ENCODE measurements at places on chromosomes 2 and 18.

- DNase-seq = no peak
Measured at GRCh38 chr2:43718530-43719124, 42.4 kb upstream of the C1GALT1C1L start.

GRCh38 chr2:72361042-72361441 lies 213.4 kb upstream of the CYP26B1 start:
- no peak for DNase-seq

- DNase-seq = no peak
Measured at GRCh38 chr2:224252631-224253030, 149.3 kb downstream of the FAM124B start.

- no peak for DNase-seq
Measured at GRCh38 chr2:232491139-232491780, 3.6 kb upstream of the ECEL1 start.

- no peak for DNase-seq
Measured at GRCh38 chr18:33291539-33291938, 149.0 kb downstream of the CCDC178 start.

DNA sequence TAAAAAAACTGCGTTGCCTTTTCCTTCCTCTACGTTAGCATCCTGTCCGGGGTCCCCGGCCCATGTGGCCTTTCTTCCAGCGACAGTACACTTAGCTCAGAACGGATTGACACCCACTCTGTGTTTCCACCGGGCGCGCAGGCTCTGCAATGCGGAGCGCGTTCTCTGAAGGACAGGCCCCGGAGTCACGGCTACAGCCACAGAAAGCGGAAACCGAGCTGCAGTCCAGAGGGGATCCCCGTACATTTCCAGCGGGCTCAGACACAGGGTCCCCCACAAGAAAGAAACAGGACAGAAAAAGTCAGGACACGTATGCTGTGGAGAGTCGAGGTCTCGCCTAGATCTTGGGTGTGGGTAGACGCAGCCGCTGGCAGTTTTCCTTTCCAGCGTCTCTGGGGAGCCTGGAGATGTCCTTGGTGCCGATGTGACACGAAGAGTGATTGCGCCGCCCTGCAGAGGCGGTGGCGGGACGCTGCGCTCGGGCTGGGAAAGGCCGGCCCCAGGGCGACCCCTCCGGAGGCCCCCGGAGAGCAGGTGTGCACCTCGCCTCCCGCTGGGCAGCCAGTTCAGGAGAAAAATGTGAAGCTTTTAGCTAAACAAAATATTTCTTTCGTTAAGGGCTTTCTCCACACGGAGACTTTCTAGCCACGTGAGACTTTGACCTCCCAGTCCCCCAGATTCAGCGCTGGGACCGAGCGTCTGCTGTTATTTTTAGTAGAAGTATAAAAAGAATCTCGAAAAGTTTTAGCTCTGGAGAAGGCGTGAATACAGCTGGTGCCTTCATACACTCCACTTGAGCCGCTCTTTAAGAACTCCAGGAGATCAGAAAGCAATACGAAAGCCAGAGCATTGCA lies 1.3 kb upstream of the ACKR3 start:
- no peak for DNase-seq

DNA sequence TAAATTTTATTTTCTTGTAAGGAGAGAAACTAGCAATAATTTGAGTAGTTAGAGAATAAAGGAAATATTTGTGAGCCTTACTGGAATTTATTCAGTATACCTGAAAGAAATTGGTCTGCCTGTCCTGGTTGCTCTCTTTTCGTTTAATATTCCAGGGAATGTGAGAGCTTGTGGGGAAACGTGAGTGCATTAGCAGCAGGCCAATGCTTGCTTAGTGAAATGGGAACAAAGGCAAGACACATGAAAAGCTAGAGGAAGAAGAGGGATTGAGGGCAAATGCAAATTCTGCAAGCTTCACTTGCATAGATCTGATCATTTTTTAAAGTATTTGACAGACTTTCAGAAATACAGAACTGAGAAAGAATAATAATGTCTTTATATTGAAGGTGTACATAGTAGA lies 111.0 kb downstream of the ERBB4 start:
- DNase-seq = no peak

DNA sequence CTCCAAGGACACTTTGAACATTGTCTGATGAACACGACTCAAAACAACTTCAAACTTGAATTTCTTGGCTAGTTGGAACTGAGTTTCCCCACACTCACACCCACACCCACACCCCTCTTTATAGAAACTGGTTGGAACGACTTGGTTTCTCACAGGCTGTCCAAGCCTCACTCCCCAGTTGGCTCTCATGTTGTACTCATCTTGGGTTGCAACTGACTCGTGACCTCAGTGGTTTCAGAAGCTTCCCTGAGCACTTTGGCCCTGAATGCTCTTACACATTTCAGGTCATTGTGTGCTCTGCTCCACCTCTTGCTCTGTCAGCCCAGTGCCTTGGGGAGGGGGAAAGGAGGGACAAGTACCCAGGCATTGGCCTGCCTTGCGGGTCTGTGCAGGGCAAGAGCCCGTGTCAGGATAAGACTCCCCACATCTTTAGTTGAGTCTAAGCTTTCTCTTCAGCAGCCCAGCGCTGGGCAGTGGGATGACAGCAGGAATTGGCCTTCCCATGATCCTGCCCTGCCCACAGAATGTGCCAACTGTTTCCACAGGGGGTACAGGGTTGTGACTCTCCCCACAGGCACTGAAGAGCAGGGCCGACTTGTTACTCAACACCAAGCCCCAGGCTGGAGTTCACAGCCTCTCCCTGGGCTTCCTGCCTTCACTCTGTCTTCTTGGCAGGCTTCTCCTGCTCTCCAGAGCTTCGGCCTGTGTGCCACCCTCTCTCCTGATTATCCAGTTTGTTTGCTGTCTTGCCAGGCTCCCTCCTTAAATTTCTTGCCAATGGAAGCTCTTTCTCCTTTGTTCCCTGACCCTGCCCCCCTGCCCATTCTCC lies 104.6 kb downstream of the RTN4 start:
- no peak for DNase-seq

- no peak for DNase-seq
Measured at GRCh38 chr18:54924948-54925347, 34.3 kb downstream of the CCDC68 start.

DNA sequence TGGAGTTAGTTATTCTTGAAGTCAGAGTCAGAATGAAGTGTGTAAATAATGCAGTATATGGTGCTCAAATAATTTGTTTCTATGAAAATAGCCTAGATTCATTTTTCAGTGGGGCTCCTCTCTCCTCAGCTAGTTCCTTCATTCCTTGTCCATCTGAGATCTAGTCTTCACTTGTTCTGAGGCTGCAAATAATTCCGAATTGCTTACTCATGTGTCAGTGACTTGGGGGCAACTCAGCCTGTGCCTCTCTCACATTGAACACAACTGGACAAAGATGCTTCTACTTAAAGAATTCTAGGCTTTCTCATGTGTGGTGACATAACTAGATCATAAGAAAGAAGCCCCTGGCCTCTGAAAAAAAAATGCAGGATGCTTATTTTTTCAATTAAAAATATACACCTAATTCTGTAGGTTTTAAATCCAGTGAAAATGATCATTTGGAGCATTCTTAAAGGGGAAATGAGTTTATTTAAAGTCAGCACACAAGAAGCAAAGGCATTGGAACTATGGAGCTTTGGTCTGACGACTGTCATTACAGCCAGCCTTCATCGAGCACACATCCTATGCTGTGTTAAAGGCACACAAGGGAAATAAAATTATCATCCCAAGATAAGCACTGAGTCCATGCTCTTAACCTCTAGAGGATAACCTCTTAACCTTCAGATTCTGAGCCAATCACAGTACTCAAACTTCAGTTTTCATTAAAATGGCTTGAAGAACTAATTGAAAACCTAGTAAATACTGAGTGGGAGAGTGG lies 24.8 kb upstream of the SCN7A start:
- no peak for DNase-seq

- DNase-seq = no peak
Measured at GRCh38 chr2:122660786-122661634, 905.6 kb downstream of the TSN start.

- no peak for DNase-seq
Measured at GRCh38 chr2:74387346-74387745, 7.2 kb upstream of the DCTN1 start.

- DNase-seq = peak; percentile 95
Measured at GRCh38 chr2:234191819-234192407, 141.4 kb downstream of the SPP2 start.

- no peak for DNase-seq
Measured at GRCh38 chr2:110777531-110778311, 45.3 kb downstream of the ACOXL start.

DNA sequence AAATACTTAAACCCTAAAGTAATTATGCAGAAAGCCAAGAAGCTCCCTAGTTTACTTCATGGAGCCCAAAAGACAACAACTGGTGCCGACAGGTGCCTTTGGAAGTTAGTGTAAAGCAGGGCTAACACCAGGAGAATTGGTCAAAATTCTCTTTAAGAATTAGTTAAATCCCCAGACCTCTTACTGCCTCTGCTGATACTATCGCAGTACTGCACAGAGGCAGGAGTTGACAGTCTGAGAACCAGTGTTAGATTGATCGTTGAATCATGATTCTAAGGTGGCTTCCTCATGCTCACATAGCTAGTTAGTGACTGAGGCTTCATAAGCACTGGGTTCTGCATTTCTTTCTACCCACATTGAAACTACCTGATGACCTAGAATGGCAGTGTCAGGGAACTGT lies 445.0 kb downstream of the XIRP2 start:
- DNase-seq = no peak

DNA sequence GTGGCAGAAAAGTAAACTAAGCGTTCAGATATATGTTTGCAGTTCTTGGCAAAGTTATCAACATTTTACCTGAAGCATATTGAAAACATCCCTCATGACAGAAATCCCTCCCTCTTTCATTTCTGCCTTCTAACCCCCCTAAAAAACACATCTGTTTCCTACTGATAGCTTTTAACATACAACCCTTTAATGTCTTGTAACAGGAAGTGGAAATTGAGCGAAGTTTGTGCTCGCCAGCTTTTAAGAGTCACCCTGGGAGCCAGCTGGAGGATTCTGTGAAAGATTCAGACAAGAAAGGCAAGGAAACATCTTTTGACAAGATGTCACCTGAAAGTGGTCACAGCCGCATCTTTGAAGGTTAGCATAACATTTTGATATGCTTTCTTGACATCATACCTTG lies 247.4 kb downstream of the XIRP2 start:
- DNase-seq = no peak
